Diencephalon (tissue), 1 donor: ENCODE measurements at places on chromosomes 3 and 15. TPM values are rescaled to one million over a fixed set of nuclear protein-coding genes. Genes with fewer than 3 reads are reported as not detected.

The MCF2L2 gene
- 60.9 TPM for total RNA-seq

The SIAH2 gene
- 25.4 TPM for total RNA-seq

The SLCO3A1 gene
- 8.8 TPM for total RNA-seq

The SH2D7 gene
- total RNA-seq = not detected

The SYNPR gene
- 105 TPM for total RNA-seq

The GOLGA8H gene
- 2.1 TPM for total RNA-seq

The HTD2 gene
- total RNA-seq = 7.8 TPM

The APOD gene
- total RNA-seq = 10.6 TPM
